GM04503 (cell line): ENCODE measurements at places on chromosomes 13 and 19.

GRCh38 chr13:44726214-44726613 lies 150.1 kb upstream of the TSC22D1 start:
- DNase-seq, result peak; percentile 99

DNA sequence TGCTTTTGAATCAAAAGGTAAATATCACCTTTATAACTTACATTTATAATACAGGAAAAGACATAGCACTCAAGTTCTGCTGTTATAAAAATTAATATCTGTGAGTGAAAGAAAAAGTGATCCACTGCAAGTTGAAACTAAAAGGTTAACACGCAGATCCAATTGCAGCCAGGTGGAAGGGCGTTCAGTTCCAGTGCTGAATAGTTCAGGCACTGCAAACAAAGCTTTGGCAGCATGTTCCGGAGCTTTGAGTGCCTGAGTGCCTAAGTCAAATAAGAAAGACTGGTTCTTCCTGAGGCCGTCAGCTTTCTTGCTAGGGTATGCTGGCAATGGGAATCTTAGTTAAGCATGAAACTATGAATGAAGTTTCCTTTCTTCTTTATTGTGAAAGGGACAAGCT lies 200.3 kb downstream of the LMO7 start:
- DNase-seq, result no peak

GRCh38 chr19:15324791-15325519 lies 7.4 kb downstream of the BRD4 start:
- DNase-seq, result no peak

DNA sequence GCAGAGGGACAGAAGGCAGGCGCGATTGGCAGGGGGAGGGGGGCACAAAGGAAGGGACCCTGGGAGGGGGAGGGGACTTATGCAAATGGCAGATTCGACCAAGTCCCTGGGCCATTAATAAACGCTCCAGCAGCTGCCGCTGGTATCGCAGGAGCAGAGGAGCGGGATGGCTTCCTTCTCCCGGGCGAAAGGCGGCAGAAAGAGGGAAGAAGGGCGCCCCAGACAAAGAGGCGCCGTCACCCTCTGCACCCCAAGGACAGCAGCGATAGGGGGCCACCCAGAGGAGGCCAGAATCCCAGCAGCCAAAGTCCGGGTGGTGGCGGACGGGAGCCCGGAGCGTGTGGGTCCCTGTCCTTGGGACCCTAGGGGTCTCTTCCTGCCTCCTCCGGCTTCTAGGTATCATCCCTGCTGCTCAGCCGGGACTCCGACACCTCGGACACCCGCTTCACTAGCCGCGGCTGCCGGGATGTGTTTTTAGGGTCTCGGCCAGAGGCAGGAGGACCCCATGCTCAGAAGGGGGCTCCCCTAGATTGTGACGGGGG lies 1.9 kb downstream of the PTPRS start:
- no peak for DNase-seq

DNA sequence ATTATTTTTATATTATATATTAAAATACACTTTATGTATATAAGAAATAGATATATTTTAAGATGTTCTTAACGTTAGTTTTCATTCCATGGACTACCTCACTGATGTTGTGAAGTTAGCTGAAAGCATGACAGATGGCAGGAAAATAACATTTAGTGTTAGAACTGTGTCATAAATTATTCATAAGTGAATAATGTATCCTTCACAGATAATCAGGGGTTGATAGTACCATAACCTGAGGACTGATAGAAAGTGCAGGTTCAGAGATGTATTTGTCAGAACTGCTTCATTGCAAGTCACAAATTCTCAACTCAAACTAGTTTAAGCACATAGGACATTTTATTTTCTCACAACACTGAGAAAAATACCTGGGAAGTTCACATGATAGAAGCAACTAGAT lies 14.6 kb upstream of the DIAPH3 start:
- no peak for DNase-seq

- DNase-seq, result no peak
Measured at GRCh38 chr13:22214184-22214583, 543.3 kb downstream of the FGF9 start.

DNA sequence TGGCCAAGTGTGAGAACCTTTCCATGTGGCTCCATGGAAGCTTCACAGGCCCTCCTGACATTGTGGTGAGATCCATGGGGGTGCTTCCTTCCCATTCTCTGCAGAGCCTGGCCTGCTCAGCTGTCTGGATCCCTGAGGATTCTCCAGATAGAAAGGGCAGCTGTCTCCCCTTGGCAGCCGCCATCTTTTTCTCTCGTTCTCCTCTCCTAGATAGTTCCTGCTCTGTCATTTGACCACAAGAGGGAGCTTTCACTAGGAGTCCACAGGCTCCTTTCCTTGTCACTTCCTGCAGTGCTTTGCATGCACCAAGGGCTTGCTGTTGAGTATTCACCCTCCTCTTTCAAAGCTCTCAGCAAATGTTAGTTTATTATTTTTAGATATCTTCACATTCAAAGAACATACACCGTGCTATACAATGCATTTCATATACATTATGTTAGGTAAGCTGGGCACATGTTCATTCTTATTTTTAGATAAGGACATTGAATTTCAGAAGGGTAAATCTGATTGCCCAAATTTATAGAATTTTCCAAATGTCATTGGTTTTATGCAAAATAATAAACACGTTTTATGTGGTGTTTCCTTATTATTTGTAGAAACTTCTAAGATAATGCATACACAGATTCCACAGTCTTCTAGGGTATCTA lies 133.2 kb downstream of the FRY start:
- DNase-seq, result no peak

DNA sequence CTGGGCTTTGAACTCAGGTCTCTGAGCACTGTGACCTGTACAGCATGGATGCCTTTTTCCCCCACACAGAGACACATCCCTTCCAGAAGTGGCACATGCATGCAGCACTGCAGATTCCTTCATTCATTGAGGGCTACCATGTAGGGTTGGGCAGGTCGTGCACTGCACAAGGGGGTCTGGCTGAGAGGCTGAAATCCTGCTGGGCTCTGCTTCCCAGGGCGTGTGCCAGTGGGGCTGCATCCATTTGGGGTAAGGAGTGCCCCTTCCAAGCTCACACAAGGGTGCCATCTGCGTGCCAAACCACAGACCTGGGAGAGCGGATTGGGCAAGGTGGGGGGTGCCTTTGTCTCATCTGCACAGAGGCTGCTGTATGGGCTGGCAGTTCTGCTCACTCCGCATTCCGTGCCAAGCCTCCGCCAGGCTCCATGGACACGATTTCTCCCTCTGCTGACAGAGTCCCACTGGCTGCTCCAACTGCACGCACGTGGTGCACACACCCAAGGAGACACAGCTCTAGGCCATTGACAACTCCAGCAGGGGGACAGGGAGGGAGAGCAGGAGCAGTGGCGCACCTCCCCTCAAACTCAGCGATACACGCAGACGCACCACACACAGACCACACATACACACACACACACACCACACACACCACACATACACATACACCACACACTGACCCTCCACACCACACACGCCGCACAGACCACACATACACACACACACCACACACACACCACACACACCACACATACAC lies 4.5 kb upstream of the SHISA7 start:
- no peak for DNase-seq

GRCh38 chr13:95264225-95264624 lies 37.0 kb downstream of the ABCC4 start:
- no peak for DNase-seq

DNA sequence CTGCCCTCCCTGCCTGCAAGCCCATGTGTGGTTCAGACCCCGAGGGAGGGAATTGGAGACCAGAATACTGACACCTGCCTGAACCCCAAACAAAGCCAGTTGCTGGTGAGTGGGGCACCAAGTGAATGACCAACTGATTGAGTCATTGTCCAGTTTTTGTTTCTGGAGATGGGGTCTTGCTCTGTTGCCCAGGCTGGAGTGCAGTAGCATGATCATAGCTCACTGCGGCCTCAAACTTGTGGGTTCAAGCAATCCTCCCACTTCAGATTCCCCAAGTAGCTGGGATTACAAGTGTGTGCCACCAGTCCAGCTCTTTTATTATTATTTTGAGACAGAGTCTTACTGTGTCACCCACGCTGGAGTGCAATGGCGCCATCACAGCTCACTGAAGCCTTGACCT lies 4.0 kb downstream of the CCL25 start:
- DNase-seq, result no peak

DNA sequence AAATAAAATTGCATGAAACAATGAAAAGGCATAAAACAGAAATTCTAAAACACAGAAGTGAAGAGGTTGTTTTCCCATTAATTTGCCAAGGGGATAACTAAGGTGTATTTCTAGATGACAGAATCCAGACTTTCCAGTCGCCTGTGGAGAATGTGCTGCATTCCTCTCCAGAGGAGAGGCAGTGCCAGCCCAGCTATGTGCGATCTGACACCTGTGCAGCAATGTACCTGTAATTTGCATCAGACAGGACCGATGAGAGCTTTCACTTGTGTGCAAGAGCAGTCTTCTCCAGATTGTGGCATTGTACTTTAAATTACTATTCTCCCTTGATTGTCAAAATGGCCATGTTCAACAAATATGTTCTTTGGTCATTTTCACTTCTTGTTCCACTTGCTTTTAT lies 1037.9 kb downstream of the EFNB2 start:
- no peak for DNase-seq

DNA sequence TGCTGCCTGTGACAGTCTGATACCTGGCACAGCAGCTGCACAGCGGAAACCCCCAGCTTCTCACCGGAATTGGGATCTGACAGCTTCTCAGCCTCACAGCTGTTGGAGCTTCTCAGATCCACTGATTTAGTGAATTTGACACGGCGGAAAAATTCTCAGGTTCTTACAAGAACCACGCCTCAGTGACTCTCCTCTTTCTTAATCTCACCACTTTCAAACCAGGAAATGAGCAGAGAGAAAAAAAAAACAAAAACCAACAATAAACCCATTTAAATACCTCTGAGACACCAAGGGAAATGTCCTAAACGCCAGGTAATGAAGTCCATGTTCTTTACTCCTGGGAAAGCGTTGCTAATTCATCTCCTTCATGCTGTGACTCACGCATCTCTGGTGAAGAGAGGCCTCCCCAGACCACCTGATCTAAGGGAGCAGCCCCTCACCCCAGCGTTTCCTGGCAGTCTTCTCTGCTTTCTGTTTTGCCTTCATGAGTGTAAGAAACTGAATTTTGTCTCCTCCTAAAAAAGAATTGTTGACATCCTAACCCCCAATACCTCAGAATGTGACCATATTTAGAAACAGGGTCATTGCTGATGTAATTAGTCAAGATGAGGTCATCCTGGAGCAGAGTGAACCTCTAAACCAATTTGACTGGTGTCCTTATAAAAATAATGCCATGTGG lies 15.9 kb upstream of the IZUMO2 start:
- no peak for DNase-seq

- no peak for DNase-seq
Measured at GRCh38 chr19:18749362-18750231, 41.5 kb downstream of the COMP start.

GRCh38 chr19:54364775-54365257 lies at the start of gene LAIR1:
LAIR1 (minus strand) TSS chr19:54364931; CDS start chr19:54364804, 127 bp downstream.
- DNase-seq, result no peak

GRCh38 chr19:48613024-48613851 lies 1.6 kb downstream of the FAM83E start:
- no peak for DNase-seq

DNA sequence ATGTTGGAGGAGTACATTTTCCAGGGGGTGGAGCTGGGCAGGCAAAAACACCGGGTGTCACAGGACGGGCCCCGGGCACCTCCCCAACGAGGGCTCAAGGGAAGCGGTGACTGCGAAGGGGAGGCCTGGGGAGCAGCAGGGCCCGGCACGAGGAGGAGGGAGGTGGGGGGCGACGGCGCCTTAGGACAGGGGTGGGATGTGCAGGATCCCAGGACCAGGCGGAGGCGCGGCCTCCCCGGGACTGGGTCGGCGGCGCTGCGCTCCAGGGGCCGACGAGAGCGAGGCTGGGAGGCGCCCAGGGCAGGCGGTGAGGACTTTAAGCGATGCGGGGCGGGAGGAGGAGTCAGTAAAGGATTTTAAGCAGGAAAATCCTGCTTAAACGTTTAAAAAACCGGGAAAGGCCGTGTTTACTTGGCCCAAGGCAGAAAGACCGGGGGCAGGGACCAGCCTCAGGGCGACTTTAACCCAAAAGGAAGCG lies 427 bp downstream of the ZNF160 start:
- DNase-seq, result peak; percentile 18
